ENCODE measurements at places on chromosomes 13 and 19.

- no peak for DNase-seq
Measured at GRCh38 chr19:14565298-14565679, 6.6 kb downstream of the NDUFB7 start.

DNA sequence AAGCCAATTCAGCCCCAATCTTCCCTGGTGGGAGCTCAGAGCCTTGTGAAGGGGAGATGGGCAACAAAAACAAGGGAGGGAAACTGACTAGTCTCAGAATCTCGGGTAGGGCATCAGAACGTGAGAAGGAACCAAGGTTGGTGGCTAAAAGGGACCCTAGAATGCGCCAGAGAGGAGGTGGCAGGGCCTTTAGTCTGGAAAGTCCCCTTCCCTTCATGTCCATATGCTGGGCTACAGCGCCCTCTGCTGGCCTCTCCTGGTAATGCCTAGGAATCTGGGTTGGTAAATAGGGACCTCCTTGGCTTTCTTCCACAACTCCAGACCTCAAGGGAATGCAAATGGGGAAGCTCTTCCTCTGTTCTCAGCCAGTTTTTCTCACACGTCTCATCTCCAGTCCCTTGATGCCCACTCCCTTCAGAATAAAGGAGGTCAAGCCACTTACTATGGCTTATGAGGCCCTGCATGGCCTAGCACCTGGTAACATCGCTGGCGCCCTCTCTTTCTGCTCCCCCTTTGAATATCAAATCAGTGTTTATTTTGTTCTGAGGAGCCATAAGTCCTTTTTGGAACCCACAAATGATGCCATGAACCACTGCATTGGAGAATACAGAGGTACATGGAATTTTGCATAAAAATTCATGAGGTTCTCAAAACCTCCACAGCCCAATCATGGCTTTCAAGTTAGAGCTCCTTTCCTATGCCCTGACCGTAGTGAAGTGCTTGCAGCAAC is 1.4 kb upstream of the CCDC97 start:
- DNase-seq, result peak; percentile 89

- no peak for DNase-seq
Measured at GRCh38 chr13:22232186-22232585, 561.3 kb downstream of the FGF9 start.

DNA sequence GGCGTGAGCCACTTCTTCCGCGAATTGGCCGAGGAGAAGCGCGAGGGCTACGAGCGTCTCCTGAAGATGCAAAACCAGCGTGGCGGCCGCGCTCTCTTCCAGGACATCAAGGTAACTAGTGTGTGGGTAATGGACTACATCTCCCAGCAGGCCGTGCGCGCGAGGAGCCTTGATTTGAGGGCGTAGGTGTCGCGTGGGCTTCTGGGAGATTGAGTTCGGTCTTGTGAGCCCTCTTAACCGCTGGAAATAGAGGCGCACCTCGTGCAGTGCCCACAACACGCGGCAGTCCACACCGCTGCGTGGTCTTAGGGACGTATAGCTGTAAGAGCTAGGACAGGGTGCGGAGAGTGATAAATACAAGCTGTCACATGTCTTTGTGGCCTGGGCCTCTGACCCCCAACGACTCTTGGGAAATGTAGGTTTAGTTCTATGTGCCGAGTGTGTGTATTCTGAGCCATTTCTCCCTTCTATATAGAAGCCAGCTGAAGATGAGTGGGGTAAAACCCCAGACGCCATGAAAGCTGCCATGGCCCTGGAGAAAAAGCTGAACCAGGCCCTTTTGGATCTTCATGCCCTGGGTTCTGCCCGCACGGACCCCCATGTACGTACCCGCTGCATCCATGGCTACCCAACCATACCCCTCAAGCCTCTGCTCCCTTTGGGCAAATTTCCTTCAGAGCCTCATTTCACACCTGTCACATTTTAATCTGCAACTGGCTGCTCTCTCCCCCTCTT is 864 bp downstream of the FTL start:
- peak; percentile 63 for DNase-seq

DNA sequence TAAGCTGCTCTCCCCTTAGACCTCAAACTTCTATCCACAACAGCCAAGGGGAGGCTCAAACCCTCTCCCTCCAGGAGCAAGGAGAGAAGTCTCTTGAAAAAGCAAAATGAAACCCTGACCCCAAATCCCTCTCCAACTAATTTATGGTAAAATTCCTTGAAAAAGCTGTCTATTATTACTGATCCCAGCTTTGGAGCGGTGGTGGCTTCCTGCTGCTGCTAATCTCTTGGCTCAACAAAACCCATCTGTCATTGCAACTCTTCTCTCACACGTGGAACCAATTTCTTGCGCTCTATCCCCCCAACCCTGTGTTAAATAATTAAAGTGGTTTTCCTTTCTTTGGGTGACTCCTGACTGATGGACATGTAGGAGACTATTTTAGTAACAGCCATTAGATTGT is 64.1 kb upstream of the OXGR1 start:
- no peak for DNase-seq

GRCh38 chr13:48429886-48430285 is 17.0 kb upstream of the LPAR6 start:
- no peak for DNase-seq

GRCh38 chr13:19567820-19568534 is 6.6 kb upstream of the TPTE2 start:
- no peak for DNase-seq
